ENCODE measurements at places on chromosomes 3 and 15. TPM values are rescaled to one million over a fixed set of nuclear protein-coding genes. Genes with fewer than 3 reads are reported as not detected.
A peak's percentile ranks its signal among the peaks of the same experiment; 100 is the strongest.

GRCh38 chr3:197035577-197035976, 6.0 kb upstream of the MELTF start:
- no peak for DNase-seq

DNA sequence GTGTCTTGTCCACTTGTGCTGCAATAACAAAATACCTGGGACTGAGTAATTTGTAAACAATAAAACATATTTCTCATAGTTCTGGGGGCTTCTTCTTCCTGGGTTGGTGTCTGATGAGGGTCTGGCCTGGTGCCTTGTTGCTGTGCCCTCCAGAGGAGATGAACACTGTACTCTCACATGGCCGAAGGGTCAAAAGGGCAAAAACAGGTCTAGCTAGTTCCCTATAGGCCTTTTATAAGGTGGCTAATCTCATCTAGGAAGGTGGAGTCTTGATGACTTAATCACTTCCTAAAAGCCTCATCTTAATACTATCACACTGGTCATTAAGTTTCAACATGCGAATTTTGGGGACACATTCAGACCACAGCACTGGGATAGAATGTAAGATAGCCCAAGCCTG, 228.4 kb downstream of the TLE3 start:
- no peak for DNase-seq

- DNase-seq: no peak
Measured at GRCh38 chr3:50333744-50334328, 5.8 kb upstream of the TUSC2 start.

DNA sequence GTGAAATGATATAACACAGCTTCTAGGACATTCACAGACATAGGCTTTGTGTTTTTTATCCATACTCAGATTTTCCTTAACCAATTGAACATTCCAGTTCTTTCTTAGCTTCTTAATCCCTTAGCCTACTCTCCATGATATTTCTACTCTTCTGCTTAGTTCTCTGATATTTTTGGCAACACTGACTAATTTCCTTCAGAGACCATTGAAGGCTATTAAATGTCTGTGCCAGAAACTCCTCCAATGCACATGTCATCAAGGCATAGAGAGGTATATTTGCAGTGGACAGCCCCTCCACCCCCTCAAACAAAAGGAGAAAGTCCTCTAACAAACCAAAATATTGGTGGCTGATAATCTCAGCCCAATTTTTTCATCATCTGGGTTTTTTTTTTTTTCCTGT, 105.9 kb upstream of the TSC22D2 start:
- no peak for DNase-seq

DNA sequence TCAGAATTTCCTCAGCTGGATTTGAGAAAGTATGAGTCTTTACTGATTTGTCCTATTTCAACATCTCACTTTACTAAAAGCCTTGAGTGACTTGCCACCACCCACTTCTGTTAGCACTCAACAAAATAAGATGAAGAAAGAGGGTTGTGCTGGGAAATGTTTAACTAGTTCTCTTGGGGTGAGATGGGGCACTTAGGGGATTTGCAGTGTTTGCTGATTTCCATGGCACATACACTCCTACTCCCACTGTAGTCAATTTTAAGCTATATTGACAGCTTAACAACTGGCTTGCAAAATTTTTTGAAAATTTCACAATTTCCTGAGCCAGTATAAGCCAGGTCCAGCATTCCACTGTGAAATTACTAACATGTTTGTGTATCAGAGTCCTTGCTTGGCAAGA, 463.1 kb upstream of the ARHGEF26 start:
- DNase-seq: no peak

DNA sequence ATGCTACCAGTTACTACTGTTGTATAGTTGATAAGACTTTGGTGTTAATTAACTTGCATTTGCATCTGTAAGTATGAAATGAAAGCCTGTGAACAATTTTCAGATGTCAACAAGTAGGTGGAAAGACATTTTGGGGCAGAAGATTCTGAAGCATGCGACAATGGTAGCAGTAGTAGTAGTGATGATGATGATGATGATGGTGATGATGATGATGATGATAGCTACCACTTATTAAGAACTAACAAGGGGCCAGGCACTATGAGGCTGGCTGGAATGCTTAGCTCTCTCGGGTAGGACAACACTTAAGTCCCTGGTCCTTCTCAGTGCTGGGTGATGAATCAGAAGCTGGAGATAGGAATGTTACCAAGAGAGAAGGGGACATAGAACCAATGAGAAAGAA, 333.4 kb upstream of the IL12A start:
- DNase-seq: no peak

GRCh38 chr15:89301304-89302089, 33.1 kb downstream of the POLG start:
- DNase-seq: no peak

GRCh38 chr3:58398669-58399333, 34.8 kb downstream of the PDHB start:
- DNase-seq: no peak

DNA sequence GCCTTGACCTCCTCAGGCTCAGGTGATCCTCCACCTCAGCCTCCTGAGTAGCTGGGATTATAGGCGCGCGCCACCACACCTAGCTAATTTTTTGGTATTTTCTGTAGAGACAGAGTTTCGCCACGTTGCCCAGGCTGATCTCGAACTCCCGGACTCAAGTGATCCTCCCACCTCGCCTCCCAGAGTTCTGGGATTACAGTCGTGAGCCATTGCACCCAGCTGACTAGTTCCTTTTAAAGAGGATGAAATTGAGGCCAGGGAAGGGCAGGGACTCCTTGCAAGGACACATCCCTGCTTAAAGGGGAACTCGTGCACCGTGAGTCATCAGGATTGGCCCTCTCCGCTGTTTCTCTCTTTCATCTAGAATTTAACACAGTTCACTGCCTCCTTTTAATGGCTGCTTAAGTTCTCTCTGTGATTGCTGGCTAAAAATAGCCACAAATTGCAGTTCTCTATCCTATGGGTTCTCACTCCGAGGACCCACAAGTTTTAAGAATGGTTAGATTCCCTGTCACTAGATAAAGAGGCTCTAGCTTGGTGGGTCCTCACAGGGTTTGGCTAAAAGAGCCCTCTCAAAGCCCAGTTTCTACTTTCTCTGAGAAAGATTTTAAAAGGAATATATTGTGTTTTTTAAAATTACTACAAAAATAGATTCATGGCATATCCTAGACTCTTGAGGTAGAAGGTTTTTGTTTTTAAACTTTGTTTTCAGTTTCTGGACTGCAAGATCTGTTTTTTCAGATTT, 1.4 kb downstream of the CRTAP start:
- peak; percentile 60 for DNase-seq

Gene LRRIQ4
- total RNA-seq: 0.25 TPM

Gene CLEC3B
- 6.8 TPM for total RNA-seq
